Renal cortical epithelial cell (primary cell): ENCODE measurements at places on chromosomes 12 and 14.

- no peak for DNase-seq
Measured at GRCh38 chr14:64195199-64195598, 99.0 kb downstream of the ESR2 start.

- DNase-seq, result no peak
Measured at GRCh38 chr12:29398495-29398894, 17.5 kb upstream of the ERGIC2 start.

GRCh38 chr12:15856097-15856982 is 25.8 kb upstream of the STRAP start:
- peak; percentile 75 for DNase-seq

GRCh38 chr12:120343039-120343537 is 15.5 kb upstream of the PLA2G1B start:
- DNase-seq, result no peak

- DNase-seq, result no peak
Measured at GRCh38 chr14:66088656-66089055, 397.5 kb upstream of the CCDC196 start.

DNA sequence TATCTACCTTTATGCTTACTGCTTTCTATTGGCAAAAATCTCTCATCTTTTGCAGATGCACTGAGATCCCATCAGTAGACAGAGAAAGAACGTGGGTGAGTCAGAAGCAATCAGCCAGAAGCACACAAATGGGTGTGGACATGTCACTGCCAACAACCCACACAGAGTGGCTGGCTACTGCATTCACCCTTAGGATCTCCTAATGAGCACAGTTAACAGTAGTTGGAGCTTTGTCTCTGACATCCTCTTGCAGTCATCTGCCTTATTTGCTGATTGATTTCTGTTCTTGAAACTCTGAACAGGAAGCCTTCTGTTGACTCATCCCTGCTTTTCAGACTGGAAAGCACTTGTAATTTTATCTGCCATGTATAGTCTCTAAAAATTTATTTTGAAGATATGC is 117.2 kb downstream of the RGS6 start:
- no peak for DNase-seq

DNA sequence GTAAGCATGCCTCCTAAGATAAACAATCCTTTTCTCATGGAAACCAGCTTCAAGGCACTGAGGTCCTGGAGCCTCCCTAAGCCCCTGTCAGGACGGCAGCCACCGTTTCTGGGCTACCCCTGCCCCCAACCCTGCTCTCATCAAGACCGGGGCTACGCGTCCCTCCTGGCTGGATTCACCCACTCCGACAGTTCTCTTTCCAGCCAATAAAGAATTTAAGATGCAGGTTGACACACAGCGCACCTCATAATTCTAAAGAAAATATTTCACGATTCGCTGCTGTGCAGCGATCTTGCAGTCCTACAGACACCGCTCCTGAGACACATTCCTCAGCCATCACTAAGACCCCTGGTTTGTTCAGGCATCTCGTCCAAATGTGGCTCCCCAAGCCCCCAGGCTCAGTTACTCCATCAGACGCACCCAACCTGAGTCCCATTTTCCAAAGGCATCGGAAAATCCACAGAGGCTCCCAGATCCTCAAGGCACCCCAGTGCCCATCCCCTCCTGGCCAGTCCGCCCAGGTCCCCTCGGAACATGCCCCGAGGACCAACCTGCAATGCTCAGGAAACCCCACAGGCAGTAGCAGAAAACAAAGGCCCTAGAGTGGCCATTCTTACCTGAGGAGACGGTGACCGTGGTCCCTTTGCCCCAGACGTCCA is 336.3 kb downstream of the TMEM121 start:
- DNase-seq, result no peak

GRCh38 chr14:54893151-54893760 is 9.4 kb downstream of the GCH1 start:
- DNase-seq, result peak; percentile 69

GRCh38 chr12:53430116-53430515 is 6.5 kb downstream of the AMHR2 start:
- DNase-seq, result no peak

- no peak for DNase-seq
Measured at GRCh38 chr14:77195766-77196165, 14.2 kb downstream of the TMEM63C start.

DNA sequence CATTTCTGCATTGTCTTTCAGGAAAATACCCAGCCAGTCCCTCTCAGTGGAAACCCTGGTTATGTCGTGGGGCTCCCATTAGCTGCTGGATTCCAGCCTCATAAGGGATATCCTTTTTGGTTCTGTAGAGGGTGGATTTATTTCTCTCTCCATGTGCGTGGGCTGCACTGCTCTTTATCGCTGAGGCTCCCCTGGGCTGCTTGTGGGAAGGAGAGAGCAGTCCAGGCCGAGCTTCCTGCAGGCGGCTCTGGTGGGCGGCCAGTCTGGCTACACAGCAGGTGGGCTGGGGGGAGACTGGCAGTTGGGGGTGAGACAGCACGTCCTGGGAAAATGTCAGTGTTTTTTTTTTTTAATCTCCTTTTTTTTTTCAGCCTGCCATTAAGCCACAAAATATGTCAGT is 27.6 kb downstream of the TCTN1 start:
- no peak for DNase-seq

- no peak for DNase-seq
Measured at GRCh38 chr12:24519759-24520158, 429.1 kb downstream of the BCAT1 start.

DNA sequence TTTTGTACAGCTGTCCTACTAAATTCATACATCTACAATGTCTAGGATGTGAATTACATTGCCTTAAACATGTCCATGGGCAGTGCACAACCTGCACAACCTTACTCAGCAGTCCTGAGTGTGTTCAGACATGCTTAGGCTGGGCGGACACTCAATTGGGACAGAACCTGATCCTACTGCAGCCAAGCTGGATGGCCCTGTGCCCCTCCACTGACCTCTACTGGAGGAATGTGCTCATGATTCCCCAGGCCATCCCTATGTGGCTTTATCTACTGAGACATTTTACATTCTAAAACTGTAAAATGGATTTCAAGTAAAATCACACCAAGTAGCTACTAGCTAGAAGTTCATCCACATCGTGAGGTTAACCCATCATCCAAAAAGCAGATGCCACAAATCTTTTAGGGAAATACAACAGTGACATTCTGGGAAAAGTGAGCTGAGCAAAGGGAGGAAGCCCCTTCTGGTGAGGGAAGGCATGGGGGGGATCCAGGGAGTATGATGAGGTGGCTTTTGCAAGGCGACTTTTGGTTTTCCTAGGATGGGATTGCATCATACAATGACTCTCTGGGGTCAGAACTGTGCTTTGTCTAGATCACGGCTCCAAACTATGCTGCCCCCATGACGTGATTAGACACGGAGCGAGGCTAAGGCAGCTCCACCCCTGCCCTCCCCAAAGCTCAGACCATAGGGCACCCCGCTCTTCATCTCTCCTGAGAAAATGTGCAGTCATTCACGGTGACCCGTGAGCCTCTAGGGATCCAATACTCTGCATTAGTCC is 911.7 kb upstream of the TMEM132C start:
- no peak for DNase-seq

GRCh38 chr12:65372574-65372973 is 94.1 kb downstream of the MSRB3 start:
- no peak for DNase-seq

DNA sequence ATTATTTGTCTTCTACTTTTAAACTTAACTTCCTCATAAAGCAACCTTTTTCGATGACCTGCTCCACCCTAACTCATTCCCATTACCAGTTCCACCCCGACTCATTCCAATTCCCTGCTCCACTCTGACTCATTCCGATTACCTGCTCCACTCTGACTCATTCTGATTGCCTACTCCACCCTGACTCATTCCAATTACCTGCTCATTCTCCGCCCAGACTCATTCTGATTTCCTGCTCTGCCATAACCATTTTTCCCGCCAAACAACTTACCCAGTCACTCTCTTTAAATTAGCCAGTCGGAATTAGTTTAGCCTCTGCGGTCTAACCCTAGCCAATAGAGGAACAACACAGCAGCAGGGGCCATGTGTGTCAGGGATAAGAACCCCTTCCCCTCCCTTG is 249.1 kb downstream of the DPY19L2 start:
- DNase-seq, result peak; percentile 82

- DNase-seq, result no peak
Measured at GRCh38 chr12:131124487-131125280, 171.0 kb downstream of the ADGRD1 start.

DNA sequence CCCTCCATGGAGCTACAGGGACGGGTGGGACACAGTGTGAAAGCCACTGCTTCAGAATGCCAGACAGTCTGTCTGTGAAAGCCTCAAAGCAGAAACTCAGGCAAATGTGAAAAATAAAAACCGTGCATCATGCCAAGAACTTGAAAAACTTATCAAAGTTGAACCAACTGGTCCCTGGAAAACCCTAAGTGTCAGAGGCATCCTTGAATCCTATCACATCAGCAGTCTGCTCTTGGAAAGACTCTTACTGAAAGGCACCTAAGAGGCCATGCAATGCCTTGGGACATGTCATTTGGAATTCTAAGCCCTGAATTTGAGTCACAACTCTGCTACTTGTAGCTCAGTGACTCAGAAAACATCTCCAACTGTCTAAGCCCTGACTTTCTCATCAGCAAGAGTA is 62.4 kb upstream of the GRIN2B start:
- no peak for DNase-seq

DNA sequence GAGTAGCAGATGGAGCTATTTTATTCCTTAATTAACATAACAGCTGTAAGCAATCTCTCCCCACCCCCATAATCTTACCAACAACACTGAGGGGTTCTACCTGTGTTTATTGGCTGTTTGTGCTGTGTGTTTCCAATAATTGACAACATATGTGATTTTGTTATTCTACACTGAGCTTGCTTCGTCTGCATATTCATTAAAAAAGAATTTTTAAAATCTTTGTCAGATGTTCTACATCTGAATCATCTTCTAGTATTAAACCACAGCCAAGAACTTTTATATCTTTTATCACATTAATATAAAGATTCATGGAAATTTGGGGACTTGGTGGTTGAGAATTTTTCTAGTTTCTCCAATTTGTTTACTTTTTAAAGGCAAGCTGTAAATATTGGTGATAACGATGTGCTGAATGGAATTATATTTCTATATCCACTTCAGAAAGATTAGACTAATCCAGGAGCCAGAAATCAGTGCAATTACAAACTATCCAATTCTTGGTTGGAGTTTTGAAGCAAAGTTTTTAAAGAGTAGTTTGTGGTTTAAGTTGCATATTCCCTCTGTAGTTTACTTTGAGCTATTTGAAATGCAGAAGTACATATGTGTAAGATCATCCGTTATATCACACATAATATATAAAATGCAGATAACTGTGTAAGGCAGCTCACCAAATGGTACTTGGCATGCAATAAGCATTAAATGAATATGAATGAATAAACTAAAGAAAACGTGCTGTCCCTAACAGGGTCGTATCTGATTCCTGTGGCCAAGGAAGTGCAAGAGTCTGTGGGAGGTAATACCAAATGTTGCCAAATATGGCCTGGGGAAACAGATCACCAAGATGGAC is 206.9 kb downstream of the PELI2 start:
- no peak for DNase-seq

- no peak for DNase-seq
Measured at GRCh38 chr12:96985515-96986362, 78.7 kb downstream of the NEDD1 start.

DNA sequence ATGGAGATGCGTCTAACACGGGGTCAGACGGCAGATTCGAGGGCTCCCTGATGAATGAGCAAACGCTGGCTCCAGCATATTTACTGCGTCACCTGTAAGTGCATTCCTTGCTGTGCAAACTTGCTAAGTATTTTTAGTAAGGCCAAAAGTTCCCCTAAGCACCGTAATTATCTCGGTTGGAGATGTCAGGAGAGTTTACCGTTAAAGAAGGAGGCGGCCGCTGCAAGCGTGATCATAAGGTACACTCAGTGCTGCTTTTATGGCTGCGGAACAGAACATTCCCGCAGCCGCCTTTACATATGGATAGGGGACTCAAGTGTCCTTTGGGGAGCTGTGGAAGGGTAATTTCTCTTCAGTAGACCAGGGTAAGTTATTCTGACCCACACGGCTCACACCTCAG is 175.6 kb downstream of the GLT1D1 start:
- DNase-seq, result no peak

DNA sequence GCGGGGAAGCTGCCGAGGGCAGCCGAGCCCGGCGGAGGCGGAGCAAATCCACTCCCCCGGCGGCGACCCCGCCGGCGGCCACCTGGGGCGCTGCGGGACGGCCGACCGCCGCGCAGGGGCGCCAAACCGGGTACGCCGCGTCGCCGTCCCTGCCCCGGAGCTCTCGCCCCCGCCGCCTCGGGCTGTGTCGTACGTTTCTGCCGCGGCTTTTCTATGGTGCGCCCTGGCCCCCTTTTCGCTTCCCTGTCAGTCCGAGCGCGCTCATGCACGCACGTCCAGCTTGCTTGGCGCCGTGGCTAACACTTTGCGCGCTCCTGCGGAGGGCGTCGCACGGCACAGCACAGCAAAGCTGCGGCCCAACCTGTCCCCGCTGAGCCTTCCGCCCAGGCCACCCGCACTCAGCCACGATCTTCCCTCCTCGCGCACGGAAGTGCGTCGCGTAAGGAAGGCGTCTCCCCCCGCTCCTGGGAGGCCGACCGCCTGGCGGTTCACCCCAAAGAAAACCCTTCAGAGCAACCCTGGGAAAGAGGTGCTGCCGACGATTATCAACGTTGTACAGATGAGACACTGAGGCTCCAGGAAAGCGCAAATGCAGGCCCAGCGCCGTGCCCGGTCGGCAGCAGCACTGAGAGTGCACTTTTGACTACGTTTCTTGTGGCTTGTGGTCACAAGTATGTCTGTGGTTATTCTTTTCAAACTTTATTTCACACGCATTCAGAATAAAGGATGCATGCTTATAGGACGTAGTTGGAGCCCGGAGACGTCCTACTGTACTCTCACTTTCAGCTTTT is at the start of gene HECTD1:
HECTD1 (minus strand) TSS at position 39 of the 791 bp plus-strand sequence. CDS start 1,857 bp downstream, outside the sequence.
- peak; percentile 55 for DNase-seq

GRCh38 chr12:104522985-104523722 is 66.4 kb downstream of the CHST11 start:
- DNase-seq, result peak; percentile 31

GRCh38 chr12:102811110-102811737 is 105.8 kb downstream of the PAH start:
- DNase-seq, result no peak

- DNase-seq, result no peak
Measured at GRCh38 chr14:72603639-72604038, 290.3 kb downstream of the DPF3 start.

DNA sequence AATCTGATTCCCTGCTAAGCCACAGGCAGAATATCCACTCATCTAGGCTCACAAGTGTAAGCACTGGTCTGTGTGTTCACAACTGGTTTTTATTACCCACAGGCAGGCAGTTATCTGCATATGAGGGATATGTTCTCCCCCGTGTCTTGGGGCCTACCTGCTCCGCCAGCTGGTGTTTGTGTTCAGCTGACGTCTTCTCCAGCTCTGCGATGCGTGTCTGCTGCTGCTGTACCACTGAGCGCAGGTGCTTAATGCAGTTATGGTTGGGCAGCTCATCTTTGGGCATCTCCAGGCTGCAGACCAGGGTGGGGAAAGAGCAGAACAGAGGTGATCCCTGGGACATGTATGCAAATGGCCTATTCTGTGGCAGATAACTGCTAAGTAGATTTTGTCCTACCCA is 13.7 kb downstream of the RNF41 start:
- DNase-seq, result no peak

- no peak for DNase-seq
Measured at GRCh38 chr12:5620896-5621295, 189.0 kb downstream of the NTF3 start.

- DNase-seq, result no peak
Measured at GRCh38 chr14:47662466-47662865, 12.9 kb downstream of the MDGA2 start.

GRCh38 chr14:58882577-58883018 is 244.8 kb downstream of the DACT1 start:
- no peak for DNase-seq

- no peak for DNase-seq
Measured at GRCh38 chr14:49692193-49692757, 645 bp upstream of the KLHDC1 start.
